ENCODE measurements at places on chromosomes 13 and 19.

DNA sequence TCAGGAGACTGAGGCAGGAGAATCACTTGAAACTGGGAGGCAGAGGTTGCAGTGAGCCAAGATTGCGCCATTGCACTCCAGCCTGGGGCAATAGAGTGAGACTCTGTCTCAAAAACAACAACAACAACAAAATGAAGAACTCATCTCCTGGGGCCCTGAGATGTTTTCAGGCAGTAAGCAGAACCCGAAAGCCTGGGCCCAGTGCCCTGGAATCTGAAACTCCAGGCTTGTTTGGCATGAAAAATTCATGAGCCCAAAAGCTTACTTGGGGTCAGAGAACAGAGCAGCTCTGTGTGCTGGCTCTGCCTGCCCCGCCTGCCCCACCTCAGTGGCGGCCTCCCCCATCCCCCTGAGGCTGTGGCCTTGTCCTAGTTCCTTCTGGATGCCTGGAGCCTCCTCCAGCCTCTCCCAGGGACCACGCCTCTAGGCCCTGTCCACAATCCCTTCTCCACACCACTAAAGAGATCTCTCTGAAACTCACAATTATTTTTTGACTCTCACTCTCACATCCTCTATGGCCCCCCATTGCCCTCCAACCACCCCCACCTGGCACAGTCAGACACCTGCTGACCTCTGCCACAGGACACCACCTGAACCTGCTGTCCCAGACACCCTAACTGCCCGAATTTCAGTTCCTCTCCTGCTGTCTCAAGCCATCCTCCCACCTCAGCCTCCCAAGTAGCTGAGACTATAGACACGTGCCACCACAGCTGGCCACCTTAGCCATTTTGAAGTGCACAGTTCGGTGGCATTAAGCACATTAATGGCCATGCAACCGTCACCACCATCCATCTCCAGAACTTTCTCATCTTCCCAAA lies 6.9 kb upstream of the AP1M2 start:
- no peak for DNase-seq

GRCh38 chr13:78029901-78030300 lies 111.3 kb upstream of the EDNRB start:
- DNase-seq: no peak

- no peak for DNase-seq
Observed at GRCh38 chr19:12785431-12786031, 5.8 kb upstream of the JUNB start.

DNA sequence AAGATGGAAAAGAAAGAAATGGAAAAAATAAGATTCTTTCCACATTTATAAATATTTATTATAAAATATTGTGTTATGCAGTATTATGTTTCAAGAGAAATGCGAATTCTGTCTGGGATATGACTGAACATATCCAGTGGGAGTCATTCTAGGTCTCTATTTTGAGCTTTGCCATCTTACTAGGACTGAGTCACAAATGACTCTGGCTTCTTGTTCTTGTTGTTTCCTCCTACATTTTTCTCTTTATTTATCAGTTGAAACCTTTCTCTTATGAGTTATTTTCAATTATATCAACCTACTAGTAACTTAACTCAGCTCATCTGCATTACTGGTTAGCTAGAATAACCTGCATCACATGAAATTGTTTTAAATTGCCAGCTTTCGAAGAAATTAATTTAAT lies 1247.3 kb downstream of the SLITRK1 start:
- DNase-seq: no peak

DNA sequence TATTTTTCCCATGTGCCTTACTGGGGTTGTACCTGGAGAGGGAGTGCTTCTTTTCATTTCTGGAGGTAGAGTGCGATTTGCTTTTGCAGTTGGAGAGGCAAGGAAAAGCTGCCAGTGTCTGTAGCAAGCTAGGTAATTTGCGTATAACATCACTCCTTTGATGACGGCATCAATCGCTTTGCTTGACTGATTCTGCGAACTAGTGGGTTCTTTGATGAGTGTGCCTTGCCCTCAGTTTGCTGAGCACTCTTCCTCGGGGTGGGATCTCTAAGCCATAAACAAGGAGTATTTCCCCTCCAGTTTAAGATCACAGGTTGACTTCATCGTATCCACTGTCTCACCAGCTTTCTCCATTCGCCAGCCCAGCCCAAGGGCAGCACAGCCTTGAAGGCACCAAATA lies 344.5 kb downstream of the KCNRG start:
- peak; percentile 10 for DNase-seq

DNA sequence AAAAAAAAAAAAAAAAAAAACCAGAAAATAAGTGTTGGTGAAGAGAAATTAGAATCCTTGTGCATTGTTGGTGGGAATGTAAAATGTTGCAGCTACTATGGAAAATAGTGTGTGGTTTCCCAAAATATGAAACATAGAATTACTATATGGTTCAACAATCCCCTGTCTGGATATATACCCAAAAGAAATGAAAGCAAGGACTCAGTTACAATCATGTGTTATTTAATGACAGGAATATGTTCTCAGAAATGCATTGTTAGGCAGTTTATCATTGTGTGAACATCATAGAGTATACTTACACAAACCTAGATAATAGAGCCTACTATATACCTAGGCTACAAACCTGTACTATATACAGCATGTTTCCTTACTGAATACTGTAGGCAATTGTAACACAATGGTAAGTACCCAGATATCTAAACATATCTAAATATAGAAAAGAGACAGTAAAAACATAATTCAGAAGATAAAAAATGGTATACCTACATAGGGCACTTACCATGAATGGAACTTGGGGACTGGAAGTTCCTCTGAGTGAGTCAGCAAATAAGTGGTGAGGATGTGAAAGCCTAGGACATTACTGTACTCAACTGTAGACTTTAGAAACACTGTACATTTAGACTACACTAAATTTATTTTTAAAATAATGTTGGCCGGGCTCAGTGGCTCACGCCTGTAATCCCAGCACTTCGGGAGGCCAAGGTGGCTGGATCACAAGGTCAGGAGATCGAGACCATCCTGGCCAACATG lies 25.7 kb upstream of the SLC7A1 start:
- no peak for DNase-seq

GRCh38 chr13:74052402-74052928 lies 81.7 kb downstream of the KLF12 start:
- no peak for DNase-seq

DNA sequence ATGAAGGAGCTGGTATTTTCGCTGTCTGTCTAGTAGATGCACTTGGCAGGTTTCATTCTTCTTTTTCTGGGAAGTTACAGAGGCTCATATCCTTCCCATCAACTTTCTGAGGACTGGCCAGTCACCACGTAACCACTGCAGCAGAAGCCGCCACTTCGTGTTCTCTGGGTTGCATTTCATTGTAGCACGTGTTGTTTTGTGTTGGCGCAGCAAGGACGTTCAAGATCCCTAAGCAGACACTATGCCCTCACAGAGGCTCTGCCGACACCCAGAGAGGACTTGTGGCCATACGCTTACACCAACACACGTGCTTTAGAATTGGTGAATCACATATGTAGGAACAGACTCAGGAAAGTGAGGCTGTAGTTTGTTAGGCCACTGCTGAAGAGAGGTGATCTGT lies 42.2 kb upstream of the TEX29 start:
- DNase-seq: no peak

DNA sequence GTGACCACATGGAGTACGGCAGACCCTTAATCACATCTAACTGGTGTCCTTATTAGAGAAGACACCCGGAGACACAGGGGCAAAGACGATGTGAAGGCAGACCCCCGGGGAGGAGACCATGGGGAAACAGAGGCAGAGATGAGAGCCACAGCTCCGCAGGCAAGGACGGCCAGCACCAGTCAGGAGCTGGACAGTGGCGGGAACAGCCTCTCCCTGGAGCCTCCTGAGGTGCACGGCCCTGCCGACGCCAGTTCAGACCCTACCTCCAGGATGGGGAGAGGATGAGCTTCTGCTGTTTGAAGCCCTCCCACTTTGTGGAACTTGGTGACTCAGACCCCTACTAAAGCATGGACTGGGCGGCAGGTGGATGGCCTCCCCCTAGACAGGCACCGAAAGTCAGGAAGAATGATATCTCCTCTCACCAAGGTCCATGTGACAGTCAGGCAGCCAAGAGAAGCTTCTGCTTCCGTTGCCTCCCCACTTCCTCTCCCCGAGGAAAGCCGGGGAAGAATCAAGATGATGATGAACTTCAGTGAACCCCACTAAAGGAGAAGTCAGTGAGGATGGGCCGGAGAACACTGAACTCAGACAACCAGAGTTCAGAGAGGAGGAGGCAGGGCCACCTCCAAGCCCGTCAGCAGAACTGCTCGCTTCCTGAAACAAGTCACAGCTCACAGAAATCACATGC lies 25.4 kb downstream of the RAB20 start:
- no peak for DNase-seq

GRCh38 chr13:44197791-44198770 lies 175.5 kb upstream of the SERP2 start:
- DNase-seq: peak; percentile 21

- DNase-seq: no peak
Observed at GRCh38 chr19:22600690-22601648, 33.2 kb upstream of the ZNF492 start.

DNA sequence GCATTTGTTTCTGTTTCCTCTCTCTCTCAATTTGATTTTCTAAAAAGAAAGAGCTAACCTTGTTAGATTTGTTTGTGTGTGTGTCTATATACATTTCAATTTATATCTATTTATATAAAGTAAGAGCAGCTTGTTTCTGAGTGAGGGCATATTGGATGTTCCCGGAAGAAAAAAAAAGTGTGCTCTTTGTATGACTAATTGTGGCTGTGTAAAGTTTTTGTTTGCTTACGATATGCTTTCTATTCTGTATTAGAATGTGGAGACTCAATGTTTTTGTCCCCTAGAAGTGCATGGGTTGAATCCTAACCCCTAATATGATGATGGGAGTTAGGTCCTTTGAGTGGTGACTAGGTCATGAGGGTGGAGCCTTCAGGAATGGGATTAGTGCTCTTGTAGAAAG lies 66.6 kb upstream of the C1QTNF9B start:
- no peak for DNase-seq

DNA sequence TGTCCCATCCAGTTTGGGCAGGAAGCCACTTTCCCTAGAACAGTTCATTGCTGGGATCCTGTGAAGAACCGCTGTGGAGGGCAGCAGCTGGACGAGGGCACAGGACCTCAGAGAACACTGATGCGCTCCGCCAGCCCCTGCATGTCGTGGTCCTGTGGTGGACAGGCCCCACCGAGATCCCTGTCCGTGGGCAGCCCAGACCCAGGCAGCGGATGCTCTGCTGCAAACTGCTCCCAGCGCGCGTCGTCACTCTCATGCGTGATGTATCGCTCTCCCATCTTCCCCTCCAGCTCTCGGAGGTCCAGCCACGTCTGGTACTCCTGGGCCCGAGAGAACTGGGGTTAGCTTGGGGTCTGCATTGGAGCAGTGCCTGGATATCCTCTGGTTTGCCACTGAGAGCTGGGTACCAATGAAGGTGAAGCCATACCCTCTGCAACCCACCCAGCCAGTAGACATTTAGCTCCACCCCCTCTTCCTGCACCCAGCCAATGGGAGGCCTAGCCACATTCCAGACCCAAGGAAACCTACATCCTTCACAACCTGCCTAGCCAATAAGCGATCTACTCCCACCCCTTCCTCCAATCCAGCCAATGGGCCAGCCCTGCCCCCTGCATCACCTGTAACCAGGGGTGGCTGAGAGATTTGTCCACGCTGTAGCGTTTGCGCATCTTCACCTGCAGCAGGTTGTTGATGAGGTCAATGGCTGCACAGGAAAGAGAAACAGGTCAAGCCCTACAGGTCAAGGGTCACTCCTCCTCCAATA lies 13.6 kb upstream of the DACT3 start:
- peak; percentile 13 for DNase-seq

DNA sequence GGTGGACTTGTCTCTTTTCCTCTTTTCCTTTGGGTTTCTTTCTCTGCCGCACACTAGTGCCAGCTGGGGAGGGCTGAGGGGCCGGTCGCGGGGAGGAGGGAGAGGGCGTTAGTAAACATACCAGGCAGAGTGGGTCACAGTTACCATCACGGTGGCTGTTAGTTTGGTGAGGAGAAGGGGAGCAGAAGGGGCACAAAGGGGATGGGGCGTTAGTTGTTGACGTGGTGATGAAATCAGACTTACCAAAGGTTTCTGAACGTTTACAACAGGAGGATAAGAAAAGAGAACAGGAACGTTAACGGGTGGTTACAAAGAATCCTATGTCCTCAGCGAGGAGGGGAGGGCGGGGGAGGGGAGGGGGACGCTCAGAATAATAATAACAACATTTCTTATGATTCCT lies 77.9 kb downstream of the PTPRS start:
- no peak for DNase-seq

DNA sequence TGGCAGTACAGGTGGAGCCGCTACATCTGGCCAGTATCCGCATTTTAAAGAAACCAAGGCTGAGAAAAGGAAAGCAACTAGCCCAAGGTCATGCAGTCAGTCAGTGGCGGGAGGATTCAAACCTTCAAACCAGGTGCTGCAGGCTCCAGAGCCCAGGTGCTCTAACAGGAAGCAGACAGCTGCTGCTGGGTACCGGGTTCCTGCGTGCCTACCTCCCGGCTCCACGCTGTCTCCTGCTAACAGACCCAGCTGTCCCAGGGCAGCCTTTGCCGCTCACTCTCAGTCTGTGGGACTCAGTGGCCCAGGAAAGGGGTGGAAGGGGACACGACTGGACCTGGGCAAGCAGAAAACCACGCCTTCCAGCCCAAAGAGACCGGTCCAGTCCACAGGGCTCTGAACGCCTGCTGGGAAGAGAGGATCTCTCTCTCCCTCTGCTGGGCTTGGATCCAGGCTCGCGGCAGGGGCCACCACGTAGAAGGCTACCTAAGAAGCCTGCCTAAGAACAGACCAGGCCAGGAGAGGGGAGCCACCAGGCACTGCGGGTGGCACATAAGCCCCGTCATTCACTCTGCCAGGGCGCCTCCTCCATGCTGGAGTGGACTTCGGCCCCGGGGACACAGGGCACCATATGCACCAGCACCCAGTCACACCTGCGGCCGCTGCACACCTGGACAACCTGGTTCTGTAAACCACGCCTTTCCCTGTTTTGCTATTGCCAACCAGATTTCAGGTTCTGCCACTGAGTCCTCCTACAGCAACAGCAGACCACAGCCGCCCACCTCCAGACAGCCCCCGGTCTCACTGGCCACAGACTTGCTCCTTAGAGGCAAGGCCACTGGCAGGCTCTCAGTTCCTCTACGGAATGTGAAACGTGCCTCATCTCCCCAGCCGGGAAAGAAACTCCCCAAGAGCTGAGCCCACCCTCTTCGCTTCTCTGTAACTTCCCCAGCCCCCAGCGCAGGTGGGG lies 4.6 kb downstream of the DAPK3 start:
- no peak for DNase-seq

DNA sequence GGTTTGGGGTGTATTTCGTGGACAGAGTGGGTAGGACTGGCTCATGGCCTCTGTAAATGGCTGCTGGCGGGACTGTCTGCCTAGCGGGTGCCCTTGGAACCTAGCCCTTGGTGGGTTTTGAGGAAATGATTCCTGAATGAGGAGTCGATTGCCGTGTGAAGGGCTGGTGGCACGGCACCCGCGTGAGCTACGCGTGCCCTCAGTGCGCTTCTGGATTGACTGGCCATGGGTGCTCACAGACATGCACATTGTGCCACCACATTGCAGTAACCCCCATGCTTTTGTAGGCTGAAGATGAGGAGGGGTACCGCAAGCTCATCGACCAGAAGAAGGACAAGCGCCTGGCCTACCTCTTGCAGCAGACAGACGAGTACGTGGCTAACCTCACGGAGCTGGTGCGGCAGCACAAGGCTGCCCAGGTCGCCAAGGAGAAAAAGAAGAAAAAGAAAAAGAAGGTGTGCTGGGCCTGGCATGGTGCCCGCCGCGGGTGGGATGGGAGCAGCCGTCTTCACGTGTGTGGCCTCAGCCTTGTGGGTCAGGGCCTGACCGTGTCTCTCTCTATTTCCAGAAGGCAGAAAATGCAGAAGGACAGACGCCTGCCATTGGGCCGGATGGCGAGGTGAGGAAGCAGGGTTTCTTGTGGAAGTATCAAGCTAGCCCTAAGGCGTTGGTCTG lies 35.2 kb downstream of the SMARCA4 start:
- no peak for DNase-seq

Data from NCI-H1417 (cell line).